ENCODE measurements at places on chromosomes 13 and 19.

DNA sequence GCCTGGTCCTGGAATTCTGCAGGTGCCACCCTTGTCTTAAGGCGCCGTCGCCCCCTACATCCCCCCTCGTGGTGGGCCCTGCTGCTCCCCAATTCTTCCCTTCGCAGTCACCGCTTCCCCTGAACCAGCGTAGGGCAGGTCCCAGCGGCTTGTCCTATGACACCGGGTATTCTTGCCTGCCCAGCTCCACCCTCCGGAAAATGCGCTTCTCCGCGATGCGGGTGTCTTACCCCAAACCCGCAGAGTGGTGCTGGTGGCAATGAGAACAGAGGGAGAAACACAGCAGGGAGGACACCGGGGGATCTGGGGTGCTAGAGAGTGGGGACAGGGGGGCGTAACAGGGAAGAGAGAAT is 9.0 kb downstream of the ZNF808 start:
- peak; percentile 12 for DNase-seq

GRCh38 chr19:44636439-44637389 is 7.0 kb upstream of the PVR start:
- DNase-seq = no peak

DNA sequence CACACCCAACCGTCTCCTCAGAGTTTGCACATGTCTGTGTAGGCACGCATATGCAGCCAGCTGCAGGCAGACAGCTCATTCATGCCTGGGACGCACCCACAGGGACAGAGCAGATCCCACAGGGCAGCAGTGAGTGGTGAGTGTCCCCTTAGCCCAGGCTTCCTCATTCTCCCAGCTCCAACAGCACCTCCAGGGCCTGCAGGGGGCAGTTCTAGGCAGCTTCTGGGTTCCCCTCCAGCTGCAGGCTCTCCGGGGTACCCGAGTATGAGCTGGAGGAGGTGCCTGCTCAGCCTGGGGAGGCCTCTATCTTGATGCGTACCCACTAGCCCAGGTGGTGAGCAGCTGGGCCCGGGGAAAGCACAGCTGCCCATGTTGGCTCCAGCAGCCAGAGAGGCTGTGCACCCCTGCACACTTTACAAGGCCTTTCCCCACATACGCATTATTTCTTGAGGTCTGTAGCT is 1.3 kb upstream of the SHANK1 start:
- DNase-seq = no peak

DNA sequence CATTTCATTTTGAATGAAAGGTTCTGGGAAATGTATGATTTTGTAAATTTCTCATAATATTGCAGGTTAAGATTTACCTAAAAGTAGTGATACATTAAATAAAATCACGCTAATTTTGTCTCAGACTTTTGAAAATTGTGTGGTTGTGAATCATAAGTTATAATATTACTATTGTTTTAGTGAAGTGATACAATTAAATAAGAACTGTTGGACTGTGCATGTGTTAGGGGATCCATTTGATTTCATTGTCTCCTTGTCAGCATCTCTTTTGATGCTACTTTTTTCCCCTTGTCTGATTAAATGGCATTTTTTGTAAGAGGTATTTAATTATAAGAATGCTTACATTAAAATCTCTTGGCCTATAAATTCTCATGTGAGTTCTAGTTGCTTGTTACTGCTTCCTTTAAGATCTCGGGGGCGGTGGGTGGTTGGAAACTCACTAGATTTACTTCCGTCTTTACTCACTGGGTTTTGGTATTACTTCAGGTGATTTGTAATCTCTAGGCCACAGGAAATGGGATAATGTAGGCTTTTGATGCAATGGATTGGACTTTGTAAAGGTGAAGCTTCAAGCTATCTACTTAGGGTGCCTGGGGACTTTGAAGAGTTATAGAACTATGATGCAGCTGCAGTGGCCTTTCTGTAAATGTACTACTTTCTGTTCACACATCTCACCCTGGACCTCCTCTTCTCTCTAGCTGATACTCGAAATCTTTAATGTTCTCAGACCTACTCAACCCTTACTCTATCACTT is 66.5 kb downstream of the PAN3 start:
- no peak for DNase-seq

- DNase-seq = no peak
Measured at GRCh38 chr13:67554286-67554685, 324.1 kb upstream of the PCDH9 start.

- no peak for DNase-seq
Measured at GRCh38 chr19:16888629-16889365, at the start of gene F2RL3. TSS of gene F2RL3 (plus strand) at chr19:16888999. CDS start at chr19:16889190, 191 bp downstream.

DNA sequence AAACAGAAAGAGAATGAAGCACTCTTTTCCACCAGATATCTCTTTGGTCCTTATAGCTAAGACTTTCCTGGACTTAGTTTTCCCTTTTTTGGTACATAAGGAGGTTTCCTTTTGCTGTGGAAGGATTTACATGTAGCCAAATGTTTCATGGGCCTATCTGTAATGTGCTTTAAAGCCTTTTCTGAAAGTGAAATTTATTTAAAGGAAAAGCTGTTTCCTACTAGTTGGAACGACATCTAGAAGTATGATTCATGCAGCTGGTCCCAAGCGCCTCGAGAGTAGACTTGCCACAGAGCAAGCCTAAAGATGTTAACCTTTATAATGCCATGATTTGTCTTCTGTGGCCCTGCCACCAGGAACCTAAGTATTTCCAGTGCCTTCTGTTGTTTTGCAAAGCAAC is 390.3 kb downstream of the DLEU7 start:
- no peak for DNase-seq

- no peak for DNase-seq
Measured at GRCh38 chr13:41019578-41020347, 647 bp upstream of the ELF1 start.

- no peak for DNase-seq
Measured at GRCh38 chr19:44572581-44572900, 40.8 kb upstream of the IGSF23 start.

- no peak for DNase-seq
Measured at GRCh38 chr13:101942535-101943157, 459.2 kb downstream of the FGF14 start.

GRCh38 chr13:52454459-52454819 is 839 bp upstream of the CKAP2 start:
- no peak for DNase-seq

- peak; percentile 63 for DNase-seq
Measured at GRCh38 chr19:48513289-48514122, 1.9 kb upstream of the LMTK3 start.

- no peak for DNase-seq
Measured at GRCh38 chr13:73060251-73061160, 1.7 kb downstream of the KLF5 start.

DNA sequence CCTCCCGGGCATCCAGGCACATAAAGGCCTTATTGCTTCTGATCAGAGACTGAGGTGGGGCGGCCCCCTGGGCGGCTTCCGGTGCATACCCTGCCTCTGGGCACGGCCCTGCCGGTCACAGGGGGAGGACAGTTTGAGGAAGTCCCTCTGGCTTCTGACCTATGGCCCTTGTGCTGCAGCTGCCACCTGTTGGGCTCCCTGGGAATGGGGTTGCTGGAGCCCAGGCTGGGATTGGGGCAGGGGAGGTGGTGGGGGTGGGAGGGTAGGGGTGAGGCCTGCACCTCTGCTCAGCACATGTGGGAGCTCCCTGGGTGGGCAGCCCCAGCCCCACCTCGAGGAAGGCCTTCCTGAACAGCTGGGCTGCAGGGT is 10.7 kb downstream of the ANO8 start:
- no peak for DNase-seq

DNA sequence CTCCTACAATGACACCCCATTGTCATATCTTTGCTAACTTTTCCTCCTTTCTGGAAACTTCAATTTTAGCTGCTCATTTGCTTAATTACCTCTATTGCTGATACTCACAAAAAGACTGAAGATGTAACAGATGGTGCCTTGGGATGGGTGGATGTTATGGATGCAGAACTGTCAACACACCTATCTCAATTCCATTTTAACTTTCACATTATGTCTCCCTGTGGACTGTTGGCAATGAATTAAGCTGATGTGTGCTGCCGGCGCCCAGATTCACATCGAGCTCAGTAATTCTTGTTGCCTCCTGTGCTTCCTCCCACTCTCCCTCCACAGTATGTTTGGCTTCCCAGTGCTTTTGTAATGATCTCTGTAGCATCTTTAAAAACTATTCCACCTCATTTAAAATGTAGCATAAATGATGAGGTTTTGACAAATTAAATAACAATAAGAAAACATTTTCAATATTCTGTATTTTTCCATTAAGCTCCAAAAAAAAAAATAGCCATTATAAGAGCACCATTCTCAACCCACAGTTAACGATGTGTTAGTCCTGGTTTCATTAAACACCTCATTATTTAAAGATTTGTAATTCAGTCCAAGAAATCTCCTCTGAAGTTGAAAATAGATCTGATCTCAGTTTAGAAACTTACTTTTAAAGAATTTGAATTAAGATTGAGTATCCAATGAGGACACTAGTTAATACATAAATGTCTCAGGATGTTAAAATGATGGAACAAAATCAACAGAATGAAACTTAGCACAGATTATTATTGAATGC is 99.9 kb upstream of the FAM216B start:
- DNase-seq = no peak

DNA sequence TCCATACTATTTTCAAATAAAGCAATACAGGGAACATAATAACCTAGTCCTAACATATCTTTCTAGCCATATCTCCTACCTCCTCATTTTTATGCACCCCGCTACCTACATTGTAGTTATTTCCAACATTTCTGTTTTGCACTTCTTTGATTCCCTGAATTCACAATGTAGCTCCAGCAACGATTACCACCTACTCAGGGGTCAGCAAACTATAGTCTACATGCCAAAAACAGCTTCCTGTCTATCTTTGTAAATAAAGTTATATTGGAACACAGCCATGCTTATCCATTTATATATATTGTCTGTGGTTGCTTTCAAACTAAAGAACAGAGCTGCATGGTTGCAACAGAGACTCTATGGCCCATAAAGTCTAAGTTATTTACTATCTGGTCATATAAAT is 16.7 kb downstream of the MYCBP2 start:
- no peak for DNase-seq

DNA sequence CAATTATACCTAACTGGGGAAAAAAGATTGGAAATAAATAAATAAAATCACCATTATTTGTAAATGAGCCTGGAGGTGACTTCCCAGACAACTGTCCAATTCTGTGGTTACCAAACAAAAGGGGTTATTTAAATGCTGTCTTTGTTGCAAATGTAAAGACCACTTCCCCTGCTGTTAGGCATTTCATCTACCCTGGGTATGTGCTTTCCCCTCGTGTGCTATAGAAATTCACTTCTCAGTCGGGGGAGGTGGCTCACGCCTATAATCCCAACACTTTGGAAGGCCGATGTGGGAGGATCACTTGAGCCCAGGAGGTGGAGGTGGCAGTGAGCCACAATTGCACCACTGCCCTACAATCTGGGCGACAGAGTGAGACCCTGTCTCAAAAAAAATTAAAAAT is 101.9 kb upstream of the AKAP11 start:
- DNase-seq = no peak

GRCh38 chr13:50222569-50223332 is 207.5 kb downstream of the KCNRG start:
- no peak for DNase-seq

GRCh38 chr13:87582399-87582798 is 88.8 kb upstream of the SLITRK5 start:
- no peak for DNase-seq

- no peak for DNase-seq
Measured at GRCh38 chr13:109700176-109700575, 86.2 kb downstream of the IRS2 start.

DNA sequence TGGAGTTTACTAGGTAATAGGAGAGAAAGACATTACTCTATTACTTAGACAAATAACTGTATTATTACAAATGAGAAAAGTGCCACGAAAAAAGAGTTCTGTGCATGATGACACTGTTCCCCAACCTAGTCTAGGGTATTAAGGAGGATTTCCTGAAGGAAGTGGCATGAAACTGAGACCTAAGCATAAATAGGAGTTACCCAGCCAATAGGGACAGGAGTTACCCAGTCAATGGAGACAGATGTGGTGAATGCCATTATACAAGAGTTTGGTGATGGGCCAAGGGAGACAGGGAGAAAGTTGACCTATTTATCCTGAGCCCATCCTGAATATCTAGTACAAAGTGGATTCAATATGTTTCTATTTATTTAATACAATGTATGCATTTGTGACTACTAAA is 65.4 kb downstream of the KL start:
- no peak for DNase-seq

GRCh38 chr19:11463391-11463790 is 17.5 kb downstream of the ELAVL3 start:
- no peak for DNase-seq

DNA sequence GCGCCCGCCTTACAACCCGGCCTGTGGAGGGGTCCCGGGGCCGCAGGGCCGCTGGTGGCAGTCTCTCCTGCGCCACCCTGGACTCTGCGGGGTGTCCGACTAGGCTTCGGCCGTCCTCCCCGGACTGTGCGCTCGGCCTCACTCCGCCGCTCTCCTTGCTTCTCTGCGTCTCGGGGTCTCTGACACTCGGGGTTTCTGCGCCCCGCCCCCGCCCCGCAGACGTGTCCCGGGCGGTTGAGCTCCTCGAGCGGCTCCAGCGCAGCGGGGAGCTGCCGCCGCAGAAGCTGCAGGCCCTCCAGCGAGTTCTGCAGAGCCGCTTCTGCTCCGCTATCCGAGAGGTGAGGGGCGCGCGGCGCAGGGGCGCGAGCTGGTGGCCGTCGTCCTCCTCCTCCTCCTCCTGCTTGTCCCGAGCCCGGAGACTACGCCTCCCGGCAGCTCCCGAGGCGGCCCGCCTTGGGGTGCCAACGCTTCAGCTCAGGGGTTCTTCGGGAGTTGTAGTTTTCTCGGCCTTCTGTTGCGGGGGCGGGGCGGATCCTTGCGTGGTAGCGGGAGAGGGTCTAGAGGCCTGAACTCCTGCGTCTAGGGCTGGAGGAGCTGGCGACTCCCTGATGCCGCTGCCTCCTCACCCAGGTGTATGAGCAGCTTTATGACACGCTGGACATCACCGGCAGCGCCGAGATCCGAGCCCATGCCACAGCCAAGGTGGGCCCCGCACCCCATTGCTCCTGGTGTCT is 627 bp downstream of the LIN7B start:
- peak; percentile 52 for DNase-seq

- DNase-seq = no peak
Measured at GRCh38 chr13:21218351-21219035, 42.0 kb downstream of the MRPL57 start.

All from activated T-cell treated with anti-CD3 and anti-CD28 coated beads for 4 hours (primary cell).